ENCODE measurements at places on chromosomes 5 and 9.

DNA sequence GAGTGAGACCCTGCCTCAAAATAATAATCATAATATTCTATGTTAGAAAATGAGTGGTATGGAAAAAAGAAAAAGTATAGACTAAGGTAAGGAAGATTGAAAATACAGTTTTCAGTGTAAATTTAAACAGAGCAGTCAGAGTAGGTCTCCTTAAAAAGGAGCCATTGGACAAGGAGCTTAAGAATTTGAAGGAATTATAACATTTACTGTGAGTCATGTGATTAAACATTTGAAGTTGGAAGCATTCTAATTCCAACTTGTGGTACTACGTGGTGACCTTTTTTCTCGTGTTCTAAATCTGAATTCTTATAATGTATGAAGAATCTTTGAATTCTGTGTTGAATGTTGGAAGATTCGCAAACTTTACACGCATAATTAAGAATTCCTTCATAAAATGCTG lies 39.3 kb upstream of the TMEM171 start:
- no peak for DNase-seq

- DNase-seq = no peak
Observed at GRCh38 chr5:73454379-73455036, 5.9 kb upstream of the FOXD1 start.

DNA sequence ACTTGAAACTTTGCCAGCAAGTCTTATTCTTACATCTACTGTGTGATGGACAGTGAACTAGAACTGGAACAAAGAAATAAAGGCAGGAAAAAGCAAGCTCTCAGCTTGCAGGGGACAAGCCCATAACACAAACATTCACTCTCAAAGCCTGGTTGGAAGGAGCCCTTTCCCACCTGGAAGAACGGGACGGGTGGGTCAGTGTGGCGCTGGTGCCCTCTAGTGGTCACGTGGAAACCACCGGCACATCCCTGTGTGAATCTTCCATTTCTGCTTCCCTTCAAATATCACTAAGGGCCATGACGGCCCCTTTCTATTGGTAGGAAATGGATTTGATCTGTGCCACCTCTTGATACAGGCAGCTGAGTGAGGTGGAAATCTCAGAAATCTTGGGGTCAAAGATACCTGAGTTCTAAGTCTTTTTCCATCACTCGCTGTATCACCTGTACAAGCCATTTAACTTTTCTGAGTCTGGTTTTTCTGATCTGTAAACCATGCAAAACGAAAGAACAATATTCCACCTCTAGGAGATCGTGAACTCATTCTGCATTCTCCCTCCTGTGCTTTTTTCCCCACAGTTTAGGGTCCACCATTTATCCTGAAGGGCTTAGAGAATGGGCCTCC lies 211.6 kb downstream of the MSX2 start:
- DNase-seq = no peak

DNA sequence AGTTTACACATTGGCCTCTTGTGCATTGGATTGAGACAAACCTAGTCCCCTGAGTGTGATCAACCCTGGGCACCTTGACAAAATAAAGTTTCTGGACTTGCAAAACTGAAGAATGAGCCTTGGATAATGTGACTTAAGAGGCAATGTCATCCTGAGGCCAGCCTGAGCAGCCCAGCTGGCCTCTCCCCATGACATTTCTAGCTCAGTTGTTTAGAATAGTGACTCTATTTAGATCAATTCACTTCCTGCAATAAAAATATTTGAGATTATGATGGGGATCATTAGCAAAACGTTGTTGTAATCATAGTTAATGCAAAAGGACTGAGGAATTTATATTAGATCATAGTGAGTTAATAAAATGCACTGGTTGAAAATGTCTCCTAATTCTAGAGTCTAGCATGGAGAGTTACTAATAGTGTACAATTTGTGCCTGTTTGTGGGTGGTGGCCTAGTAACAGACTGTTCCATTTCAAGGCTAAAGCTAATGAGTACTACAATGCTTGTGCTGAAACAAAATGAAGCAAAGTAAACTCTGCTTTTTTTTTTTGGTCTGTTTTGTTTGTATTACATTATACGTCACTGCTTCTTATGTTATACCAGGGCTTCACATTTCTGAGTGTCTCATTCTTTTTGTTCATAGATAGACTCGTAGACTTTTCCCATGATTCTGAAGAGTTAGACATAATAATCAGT lies 10.9 kb upstream of the RHOBTB3 start:
- DNase-seq = no peak

- no peak for DNase-seq
Observed at GRCh38 chr5:140011297-140011802, 31.7 kb downstream of the NRG2 start.

DNA sequence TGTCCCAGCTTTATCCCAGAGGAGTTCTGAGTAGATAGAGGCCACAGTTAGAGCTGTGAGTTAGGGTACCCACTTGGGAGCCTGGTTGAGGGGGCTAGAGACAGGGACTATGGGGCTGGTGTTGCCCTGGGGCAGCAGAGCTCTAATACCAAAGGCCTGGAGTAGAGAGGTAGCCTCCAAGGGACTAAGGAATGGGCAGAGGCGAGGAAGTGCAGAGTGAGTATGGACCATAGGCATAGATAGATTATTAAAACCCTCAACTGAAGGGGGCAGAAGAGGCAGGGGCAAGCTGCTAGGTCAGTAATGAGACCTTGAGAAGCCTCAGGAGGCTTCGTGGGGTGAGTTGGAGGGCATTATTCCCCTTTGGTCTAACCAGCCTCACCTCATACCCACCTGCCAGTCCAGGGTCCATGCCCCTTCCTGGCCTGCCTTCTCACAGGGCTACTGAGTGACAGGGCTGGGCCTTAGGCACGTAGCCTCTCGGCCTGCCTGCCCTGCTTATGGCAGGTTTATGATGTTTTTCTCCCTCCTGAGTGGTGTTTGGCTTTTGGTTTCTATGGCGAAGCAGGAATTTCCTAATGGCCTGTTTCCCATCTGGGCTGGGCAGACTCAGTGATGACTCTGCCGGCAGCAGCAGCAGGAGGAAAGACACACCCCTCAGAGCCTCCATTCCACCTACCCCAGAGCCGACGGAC lies 8.0 kb downstream of the PDLIM4 start:
- DNase-seq = no peak

DNA sequence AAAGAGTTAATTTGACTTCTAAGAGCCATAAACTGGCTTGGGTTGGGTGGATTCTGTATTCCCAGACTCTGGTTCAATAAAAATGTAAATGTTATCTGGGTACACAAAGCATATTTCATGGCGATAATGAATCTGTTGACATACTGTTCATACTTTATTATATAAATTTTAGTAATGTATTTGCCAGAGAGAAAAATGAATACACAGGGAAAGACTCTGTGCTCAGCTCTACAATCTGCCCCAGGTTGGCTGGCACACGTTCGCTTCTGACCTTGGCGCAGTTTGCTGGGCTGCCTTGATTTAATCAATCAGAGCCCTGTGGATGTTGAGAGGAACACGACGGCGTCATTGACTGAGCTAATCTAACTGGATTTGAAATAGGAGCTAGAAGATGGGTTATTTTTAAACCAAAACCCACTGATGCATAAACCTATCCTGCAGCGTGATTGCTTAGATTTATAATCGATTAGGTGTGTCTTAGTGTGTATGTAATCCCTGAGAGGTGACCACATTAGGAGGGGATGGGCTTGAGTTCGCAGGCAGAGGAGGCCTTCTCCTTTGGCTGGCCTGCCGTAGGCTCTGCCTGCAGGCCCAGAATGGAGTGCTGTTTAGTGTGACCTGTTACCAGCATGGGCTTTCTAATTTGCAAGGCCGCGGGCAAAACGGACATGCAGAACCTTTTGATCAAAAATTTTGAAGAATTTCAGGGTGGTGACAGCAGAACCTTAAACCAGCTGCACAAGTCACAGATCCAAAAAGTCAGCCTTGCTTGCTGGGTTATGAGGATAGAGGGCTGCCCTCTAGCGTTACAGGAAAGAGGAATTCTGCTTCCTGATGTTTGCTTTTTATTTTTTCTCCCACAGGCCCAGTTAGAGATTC lies 3.9 kb upstream of the ADCY2 start:
- no peak for DNase-seq

GRCh38 chr9:2597483-2597882 lies 24.1 kb upstream of the VLDLR start:
- no peak for DNase-seq

GRCh38 chr9:96436063-96436455 lies 13.9 kb upstream of the HABP4 start:
- no peak for DNase-seq

DNA sequence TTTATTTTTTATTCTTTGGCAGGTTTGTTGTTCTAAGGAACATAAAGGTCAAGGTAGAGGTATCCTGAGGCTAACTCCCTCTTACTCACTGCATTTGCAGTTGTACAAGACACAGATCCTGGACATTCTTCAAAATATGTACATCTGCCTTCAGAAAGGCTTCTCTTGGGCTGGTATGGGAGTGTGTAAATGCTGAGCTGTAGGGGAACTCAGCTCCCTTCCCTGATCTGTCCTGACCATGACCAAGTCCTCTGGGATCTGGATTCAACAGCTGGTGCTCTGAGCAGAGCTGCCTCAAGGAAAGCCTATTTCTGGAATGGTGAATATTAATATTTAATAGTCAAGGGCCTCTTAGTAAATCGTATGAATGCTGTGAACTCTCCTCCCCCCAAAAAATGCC lies 117.4 kb downstream of the PRKACG start:
- DNase-seq = no peak

DNA sequence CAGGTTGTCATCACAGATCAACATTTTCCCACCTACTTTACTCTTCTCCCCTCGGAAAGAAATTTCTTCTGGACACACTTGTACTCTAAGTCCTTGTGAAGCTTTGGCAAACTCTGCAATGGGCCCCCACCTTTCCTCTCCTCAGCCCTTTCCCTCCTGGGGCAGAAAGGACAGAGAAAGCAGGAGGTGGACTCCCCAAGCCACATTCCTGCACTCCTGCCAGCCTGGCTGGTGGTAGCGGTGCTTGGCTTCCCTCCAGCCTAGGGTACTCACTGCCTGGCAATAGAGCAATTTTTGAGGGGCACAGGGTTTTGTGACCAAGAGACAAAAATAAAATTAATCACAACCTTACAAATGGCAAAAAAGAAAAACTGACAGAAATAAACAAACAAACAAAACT lies 451.4 kb downstream of the ZSWIM6 start:
- no peak for DNase-seq

DNA sequence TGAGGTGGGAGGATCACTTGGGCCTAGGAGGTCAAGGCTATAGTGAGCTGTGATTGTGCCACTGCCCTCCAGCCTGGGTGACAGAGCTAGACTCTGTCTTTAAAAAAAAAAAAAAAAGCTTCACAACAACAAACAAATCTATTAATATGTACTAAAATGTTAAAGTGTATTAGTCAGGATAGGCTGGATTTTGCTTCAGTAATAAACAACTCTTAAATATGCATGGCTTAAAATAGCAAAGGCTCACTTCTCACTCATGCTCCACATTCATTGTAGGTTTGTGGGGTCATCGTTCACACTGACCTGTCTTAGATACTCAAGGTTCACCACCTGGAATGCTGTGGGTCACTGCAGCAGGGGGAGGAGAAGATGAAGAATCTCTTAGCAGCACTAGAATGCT lies 33.8 kb upstream of the COL15A1 start:
- no peak for DNase-seq

- no peak for DNase-seq
Observed at GRCh38 chr9:38689678-38690077, 30.3 kb downstream of the FAM240B start.

DNA sequence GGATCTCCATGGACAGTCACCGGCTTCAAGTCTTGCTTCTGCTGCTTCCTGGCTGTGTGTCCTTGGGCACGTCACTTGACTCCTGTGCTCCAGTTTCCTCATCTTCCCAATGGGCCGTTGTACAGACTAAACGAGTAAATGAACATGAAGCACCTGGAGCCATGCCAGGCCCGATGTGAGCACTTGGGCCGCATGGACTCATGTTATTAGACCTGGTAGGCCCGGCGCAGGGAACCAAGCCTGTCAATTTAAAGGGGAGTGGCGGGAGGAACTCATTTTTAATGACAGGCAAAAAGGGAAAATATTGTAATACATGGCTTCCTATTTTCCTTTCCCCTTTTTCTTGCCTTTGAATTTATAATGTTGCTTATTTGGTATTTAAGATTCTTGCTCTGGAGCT lies 47.5 kb downstream of the TENT4A start:
- DNase-seq = no peak

DNA sequence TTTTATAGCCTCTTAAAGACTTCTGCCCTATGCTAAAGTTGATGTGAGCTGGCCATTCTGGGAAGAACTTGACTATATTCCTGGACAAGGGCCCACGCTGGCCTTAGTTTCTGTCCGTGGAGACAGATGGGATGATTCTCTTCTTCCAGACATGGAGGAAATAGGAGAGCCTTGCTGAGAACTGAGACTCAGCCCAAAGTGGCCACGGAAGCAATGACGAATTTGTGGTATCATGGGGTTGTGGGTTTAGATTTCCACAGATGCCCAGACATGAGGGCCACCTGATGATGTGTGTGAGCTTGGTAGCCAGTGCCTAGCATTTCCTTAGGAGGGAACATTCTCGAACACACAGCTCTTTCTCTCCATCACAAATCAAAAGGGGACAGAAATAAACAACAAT lies 309.1 kb downstream of the NSG2 start:
- no peak for DNase-seq

- no peak for DNase-seq
Observed at GRCh38 chr5:163467682-163468081, 7.2 kb downstream of the HMMR start.

DNA sequence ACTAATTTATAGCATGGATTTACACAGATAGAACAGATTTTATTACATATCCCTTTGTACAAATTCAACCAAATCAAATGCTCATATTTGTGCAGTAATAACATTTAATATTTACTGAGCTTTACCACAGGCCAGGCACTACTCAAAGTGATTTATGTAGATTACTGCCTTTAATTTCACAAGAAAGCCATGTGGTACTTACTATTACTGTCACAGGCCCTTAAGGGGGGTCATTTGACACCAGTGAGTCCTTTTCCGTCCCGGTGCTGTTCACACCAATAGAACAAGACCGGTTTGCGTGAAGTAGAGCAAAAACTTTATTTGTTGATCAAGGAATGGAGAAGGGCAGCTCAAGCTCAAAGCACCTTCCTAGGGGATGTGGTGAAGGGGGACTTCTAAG lies 308.5 kb upstream of the KCNN2 start:
- DNase-seq = no peak

GRCh38 chr9:126668058-126668457 lies 54.3 kb downstream of the LMX1B start:
- DNase-seq = no peak

GRCh38 chr5:109819878-109820277 lies 130.2 kb downstream of the MAN2A1 start:
- DNase-seq = no peak

DNA sequence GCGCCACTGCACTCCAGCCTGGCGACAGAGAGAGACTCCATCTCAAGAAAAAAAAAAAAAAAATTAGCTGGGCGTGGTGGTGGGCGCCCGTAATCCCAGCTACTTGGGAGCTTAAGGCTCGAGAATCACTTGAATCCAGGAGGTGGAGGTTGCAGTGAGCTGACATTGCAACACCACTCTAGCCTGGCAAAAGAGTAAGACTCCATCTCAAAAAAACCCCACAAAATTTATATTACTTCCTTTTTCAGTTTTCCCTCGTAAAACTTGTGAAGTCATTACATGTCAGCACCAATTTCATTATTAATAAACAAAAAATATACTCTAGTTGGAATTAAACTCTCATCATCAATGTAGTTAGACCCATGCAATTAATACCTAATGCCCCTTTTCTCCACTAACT lies 43.9 kb downstream of the SHLD3 start:
- DNase-seq = no peak
